ENCODE measurements at places on chromosomes 7 and 10. TPM values are rescaled to one million over a fixed set of nuclear protein-coding genes. Genes with fewer than 3 reads are reported as not detected.

- peaks cover 10% of the 10 kb centered on the region for H3K4me1 ChIP-seq
- H3K36me3 ChIP-seq, result no peaks in the 10 kb centered on the region
- DNase-seq, result no peak
- H3K4me3 ChIP-seq, result no peak overlapping the region
Observed at GRCh38 chr10:124606822-124607221, 137.4 kb downstream of the FAM53B start.

GRCh38 chr10:103281753-103282152 lies 4.8 kb downstream of the INA start:
- no peaks in the 10 kb centered on the region for H3K36me3 ChIP-seq
- no peak overlapping the region for H3K27ac ChIP-seq
- H3K4me3 ChIP-seq, result no peak overlapping the region
- no peak for DNase-seq
- H3K4me1 ChIP-seq, result peaks cover 11% of the 10 kb centered on the region
- H3K27me3 ChIP-seq, result peaks cover 23% of the 10 kb centered on the region

GRCh38 chr10:1933215-1933614 lies 195.9 kb upstream of the ADARB2 start:
- H3K27ac ChIP-seq, result no peak overlapping the region
- no peaks in the 10 kb centered on the region for H3K4me1 ChIP-seq
- no peak overlapping the region for H3K4me3 ChIP-seq
- no peaks in the 10 kb centered on the region for H3K27me3 ChIP-seq

DNA sequence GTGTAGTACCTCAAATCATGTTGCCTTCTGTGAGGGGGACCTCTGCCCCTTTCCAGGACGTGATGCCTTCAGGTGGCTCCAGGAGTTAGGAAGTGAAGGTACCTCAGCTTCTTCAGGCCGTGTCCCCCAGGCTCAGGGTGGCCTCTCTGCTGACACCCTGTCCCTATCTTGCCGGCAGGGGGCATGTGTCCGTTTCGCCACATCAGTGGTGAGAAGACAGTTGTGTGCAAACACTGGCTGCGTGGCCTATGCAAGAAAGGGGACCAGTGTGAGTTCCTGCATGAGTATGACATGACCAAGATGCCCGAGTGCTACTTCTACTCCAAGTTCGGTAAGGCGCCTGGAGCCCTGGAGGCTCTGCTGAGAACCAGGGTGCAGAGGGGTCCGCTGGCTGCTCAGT lies 9.2 kb downstream of the CPSF4 start:
- H3K4me3 ChIP-seq, result no peak overlapping the region
- no peaks in the 10 kb centered on the region for H3K4me1 ChIP-seq
- H3K27ac ChIP-seq, result no peak overlapping the region
- peaks cover 56% of the 10 kb centered on the region for H3K36me3 ChIP-seq

DNA sequence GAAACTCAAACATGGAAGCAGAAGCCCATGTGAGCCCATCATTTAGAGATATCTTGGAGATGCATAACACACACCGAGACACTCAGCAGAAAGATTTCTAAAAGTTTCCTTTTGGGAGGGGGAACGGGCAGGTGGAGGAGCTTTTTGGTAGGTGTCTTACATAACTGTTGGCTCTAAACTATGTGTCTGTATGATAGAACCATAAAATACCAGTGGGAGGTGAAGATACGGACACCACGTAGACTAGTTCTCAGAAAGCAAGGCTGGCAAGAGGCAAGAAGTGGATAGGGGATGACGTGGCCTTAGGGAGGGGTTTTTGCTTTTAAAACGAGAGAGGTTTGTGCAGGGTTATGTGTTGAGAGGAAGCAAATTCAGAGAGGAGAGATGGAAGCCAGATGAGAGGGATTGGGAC lies 36.5 kb downstream of the IL15RA start:
- H3K36me3 ChIP-seq, result peaks cover 26% of the 10 kb centered on the region
- no peak overlapping the region for H3K27ac ChIP-seq
- H3K4me1 ChIP-seq, result no peaks in the 10 kb centered on the region
- no peaks in the 10 kb centered on the region for H3K27me3 ChIP-seq

DNA sequence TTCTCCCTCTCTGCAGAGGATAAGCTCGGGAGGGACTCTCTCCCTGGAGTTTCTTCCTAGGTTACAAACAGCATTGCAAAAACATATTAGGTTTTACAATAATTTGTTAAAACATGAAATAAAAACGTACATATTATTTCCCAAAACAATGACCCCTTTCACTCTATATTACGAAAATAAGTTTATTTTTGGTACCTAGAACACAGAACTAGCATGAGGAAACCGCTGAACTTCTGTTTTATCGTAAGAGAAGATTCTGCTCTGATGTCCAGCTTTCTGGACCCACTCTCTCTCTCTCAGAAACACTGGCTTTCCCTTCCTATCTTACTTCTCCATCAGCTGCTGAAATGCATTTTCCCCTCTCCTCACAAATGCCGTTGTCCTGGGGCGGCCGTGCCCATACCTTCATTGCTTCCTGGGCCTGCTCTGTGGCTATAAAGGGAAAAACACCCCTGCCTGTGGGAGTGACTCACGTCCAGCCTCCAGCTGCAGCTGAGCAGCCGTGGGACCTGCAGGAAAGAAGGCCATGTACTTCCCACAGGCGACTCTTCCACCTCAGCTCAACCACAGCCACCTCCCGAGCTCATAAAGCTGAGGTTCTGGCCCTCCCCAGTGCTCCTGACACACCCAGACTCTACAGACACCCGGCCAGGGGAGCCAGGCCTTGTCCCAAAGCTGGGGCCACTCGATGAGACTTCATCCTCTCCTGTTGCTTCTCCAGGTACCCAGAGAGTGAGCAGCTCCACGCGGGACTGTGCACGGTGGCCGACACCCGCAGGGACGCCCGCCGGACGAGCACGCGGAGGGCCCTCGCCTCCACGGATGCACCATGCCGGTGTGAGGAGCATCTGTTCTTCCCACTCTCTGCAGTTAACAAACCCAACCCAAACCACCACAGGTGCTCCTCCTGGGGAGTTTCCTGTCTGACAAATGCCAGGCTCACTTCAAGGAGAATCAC lies 3.1 kb downstream of the GPER1 start:
- peaks cover 10% of the 10 kb centered on the region for H3K4me1 ChIP-seq
- no peak for DNase-seq
- no peak overlapping the region for H3K4me3 ChIP-seq
- no peak overlapping the region for H3K27ac ChIP-seq

GRCh38 chr10:133135116-133135465 lies 24.9 kb upstream of the KNDC1 start:
- no peak overlapping the region for H3K27ac ChIP-seq
- no peaks in the 10 kb centered on the region for H3K36me3 ChIP-seq
- no peak overlapping the region for H3K4me3 ChIP-seq
- no peaks in the 10 kb centered on the region for H3K27me3 ChIP-seq
- DNase-seq, result no peak

- no peaks in the 10 kb centered on the region for H3K4me1 ChIP-seq
- no peak overlapping the region for H3K27ac ChIP-seq
- H3K36me3 ChIP-seq, result no peaks in the 10 kb centered on the region
- no peaks in the 10 kb centered on the region for H3K27me3 ChIP-seq
- H3K4me3 ChIP-seq, result no peak overlapping the region
- no peak for DNase-seq
Observed at GRCh38 chr7:9082203-9082602, 648.8 kb downstream of the NXPH1 start.

GRCh38 chr10:43125881-43126731 lies 12.1 kb upstream of the CSGALNACT2 start:
- H3K4me1 ChIP-seq, result peaks cover 28% of the 10 kb centered on the region
- DNase-seq, result no peak
- H3K27me3 ChIP-seq, result no peaks in the 10 kb centered on the region
- H3K4me3 ChIP-seq, result no peak overlapping the region
- H3K36me3 ChIP-seq, result no peaks in the 10 kb centered on the region

DNA sequence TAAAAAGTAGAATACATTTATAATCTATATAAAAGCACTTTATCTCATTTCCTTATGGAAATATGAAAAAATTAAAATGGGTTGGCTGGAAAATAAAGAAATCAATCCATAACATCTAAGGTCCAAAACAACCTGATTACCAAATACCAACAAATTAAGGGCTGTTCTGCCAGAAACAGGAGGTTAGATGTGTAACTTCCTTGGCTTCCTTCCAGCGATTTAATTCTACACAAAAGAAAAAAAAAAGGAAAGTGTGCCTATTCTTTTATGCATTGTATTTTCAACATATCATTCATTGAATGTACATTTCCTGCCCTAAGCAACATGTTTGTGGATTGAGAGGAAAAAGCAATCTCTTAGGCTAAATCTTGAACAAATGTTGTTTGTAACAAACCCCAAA lies 36.2 kb upstream of the USP6NL start:
- no peaks in the 10 kb centered on the region for H3K27me3 ChIP-seq
- H3K4me1 ChIP-seq, result no peaks in the 10 kb centered on the region
- no peaks in the 10 kb centered on the region for H3K36me3 ChIP-seq
- DNase-seq, result no peak

- no peaks in the 10 kb centered on the region for H3K4me1 ChIP-seq
- H3K27ac ChIP-seq, result no peak overlapping the region
- H3K36me3 ChIP-seq, result no peaks in the 10 kb centered on the region
Observed at GRCh38 chr7:47938574-47939165, 9.6 kb downstream of the PKD1L1 start.

The BCL7B gene
- total RNA-seq, result 126 TPM

The FKBP6 gene
- total RNA-seq, result not detected

The LLCFC1 gene
- total RNA-seq, result not detected
